ENCODE measurements at places on chromosomes 7 and 10.

DNA sequence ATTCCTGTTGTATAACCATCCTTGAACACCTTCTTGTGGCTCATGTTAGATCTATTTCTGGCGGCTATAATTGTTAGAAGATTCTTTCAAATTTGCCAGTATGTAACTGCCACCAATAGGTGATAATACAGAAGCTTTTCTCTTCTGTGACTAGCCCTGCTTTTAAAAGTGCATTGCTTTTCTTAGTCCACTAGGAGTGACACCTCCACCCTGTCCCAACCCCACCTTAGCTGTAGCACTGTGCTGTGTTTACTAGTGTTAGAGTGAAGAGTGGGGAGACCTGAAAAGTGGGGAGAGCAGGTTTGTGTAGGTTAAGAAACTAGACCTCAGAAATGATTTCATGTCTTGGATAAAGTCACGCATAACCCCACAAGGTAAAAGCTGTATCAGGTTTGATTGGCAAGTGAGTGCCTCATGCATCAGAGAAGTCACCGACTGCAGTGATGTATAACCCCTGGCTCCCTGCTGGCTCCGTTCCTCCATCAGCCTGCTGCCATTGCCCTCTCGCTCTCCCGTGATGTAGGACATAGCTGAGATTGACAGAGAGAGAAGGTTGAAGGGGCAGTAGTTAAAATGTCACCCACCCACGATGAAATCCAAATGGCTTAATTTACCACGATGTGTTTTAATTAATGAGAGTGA, 12.5 kb downstream of the NPVF start:
- DNase-seq = no peak

GRCh38 chr7:152986376-152986775, 226.8 kb downstream of the ACTR3B start:
- DNase-seq = no peak

DNA sequence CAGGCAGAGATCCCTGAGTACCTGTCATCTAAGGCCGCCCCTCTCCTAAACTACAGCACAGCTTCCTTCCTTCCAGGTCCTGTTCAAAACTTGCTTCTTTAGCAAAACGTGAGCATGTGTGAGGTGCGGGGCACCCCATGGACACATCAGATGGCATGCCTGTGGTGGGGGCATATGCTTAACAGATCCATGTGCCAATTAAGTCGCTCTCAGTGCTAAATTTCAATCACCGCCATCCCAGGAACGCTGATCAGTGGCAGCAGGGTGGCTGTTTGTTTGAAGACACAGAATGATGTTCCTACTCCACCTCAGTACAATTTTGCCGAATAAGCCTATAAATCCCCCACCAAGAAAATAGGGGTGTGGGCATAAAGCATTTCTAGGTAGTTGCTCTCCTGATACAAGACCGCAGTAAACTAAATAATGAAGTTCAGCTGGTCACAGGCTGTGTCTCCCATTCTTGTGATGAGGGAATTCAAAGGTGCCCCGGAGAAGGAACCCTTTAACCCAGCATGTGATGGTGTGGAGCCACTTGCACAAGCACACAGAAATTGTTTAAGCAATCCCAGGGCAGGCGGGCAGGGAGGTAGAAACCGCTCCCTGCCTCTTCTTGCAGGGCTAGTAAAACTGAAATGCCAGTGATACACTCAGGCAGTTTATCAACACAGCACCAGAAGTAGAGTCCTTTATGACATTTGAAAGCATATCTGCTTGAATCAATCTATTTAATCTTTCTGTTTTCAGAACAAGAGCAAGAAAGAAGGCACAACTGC, 205.7 kb downstream of the SORCS1 start:
- DNase-seq = no peak

- peak; percentile 28 for DNase-seq
Observed at GRCh38 chr10:72746426-72747363, 54.8 kb downstream of the MCU start.

- no peak for DNase-seq
Observed at GRCh38 chr10:43969506-43969905, 320.8 kb upstream of the ZNF32 start.

DNA sequence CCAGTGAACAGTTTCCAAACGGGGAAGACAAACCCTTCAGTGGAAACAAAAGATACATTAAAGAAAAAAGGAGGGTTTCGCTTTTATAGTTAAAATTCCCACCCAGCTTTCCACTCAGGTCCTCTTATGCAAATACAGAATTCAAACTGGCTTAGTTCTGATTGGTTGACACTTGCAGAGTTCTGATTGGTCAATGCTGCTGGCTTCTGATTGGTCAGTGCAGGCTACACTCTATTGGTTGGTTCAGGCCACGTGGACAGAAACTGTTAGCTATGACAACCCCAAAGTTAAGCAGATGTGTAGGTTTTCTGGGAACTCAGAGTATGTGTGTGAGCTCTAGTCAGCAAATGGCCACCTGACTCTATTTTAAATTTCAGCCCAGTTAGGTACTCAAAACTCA, 80.0 kb downstream of the FBXL13 start:
- no peak for DNase-seq

DNA sequence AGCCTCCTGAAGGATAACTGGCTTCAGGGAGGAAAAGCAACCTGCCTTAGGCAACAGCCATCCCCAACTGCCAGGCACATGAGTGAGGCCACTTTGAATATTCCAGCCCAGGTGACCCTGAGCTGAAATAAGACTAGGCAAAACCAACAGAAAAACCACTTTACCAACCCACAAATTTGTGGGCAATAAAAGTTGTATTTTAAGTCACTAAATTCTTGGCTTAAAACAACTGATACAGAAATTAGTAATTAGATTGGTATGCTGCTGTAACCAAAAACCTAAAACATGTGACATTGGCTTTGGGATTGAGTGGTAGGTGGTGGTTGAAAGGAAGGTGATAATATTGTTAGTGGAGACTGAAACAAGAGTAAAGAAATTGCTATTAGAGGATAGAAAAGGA, 39.9 kb downstream of the ABCB4 start:
- DNase-seq = no peak

DNA sequence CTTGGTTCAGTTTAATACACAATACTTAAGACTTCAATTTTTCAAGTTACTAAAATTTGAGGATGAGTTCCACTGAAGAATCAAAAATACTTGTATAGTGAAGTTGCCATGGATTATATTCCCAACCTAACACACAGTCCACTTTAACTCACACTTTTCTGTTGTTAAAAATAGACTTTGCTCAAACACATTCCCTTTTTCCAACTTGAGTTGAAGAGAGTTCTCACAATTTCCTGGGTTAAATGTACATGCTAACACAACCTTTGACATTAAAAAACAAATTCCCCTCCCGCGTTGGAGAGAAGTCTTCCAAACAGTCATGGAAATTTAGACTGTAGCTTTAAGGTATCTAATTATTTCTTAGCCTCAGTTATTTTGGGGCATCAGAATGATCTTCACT, 27.1 kb downstream of the SKIDA1 start:
- DNase-seq = no peak

DNA sequence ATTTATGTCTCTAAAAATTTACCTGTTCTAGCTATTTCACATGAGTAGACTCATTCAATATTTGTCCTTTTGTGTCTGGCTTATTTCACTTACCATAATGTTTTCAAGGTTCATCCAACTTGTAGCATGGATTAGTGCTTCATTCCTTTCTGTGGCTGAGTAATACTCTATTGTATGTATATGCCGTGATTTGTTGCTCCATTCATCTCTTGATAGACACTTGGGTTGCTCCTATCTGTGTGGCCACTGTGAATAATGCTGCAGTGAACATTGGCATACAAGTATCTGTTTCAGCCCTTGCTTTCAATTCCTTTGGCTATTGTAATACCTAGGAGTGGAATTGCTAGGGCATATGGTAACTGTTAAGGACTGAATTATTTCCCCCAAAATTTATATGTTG, 86.9 kb downstream of the VWC2 start:
- no peak for DNase-seq

GRCh38 chr7:103914147-103914899, 75.1 kb downstream of the RELN start:
- DNase-seq = no peak

DNA sequence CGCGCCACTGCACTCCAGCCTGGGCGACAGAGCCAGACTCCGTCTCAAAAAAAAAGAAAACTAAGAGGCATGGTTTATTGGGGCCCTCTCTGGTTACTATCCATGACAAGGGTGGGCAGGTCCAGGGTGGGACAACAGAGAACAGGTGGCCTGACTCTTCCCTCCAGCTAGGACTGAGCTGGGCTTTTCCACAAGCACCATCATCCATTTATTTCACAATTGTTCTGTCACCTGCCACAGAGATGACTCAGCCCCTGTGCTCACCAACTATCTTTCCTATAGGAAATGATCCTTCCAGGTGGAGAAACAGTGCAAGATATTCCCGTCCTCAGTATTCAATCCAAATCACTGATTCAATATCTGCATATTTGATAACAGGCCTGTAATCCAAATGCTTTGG, 44.9 kb upstream of the MYL10 start:
- DNase-seq = no peak

GRCh38 chr10:488081-488932, 201.2 kb downstream of the DIP2C start:
- no peak for DNase-seq

DNA sequence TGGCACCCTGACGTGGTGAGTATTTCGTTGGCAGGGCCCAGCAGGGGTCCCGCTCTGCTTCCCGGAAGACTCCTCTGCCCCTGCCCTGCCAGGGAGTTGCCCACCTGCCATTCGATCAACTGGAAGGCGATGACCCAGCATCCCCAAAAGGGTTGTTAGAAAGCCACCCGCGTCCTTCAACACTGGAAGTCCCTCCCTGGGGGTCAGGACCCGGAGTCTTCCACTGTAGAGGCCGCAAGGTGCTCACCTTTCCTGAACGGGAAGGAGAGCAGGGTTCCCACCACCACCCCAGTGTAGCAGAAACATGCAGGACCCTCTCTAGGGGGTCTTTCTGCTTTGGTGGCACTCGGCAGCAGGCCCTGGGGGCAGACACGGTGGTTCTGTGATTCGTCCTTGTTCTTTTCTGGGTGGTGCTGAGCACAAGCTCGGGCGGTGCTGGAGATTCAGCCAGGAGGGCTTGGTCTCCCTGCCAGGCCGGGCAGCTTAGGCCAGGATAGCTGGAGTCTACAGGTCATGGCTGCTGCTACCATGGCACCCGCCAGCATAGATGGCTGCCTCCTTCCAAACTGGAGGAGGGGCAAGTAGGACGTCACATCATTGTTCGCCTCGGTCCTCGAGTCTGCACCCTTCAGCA, 19.6 kb upstream of the DPYSL4 start:
- DNase-seq = no peak

DNA sequence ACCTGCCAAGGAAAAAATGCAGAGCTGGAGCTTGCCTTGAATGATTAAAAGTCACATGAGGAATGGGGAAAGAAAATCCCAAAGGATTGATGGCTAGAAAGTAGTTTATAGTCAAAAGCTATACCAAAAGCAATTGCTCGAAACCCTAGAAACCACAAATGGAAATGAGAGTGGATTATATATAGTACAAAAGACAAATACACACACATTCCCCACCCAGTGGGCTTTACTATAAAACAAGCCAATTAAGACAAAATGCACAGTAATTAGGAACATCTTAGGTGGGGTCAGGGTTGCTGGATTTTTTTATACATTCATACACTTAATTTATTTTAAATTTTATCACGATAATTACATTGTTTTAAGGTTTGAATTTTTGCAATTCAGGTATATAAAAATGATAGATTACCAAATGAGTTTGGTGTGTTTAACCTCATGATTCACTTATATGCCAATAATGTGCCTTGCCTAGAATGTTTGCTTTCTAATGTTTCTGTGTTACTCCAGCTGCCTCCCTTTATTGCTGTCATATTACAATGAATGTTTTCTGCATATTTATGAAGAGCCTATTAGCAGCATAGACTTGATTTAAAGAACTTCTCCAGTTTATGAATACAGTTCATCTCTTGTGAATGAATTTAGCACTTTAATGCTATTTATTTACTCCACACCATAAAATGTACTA, 421.3 kb downstream of the EXOC4 start:
- DNase-seq = no peak

- DNase-seq = no peak
Observed at GRCh38 chr7:27147199-27148030, at the start of gene HOXA6. TSS of gene HOXA6 (minus strand) at chr7:27147774. CDS start at chr7:27147749, 25 bp downstream.

DNA sequence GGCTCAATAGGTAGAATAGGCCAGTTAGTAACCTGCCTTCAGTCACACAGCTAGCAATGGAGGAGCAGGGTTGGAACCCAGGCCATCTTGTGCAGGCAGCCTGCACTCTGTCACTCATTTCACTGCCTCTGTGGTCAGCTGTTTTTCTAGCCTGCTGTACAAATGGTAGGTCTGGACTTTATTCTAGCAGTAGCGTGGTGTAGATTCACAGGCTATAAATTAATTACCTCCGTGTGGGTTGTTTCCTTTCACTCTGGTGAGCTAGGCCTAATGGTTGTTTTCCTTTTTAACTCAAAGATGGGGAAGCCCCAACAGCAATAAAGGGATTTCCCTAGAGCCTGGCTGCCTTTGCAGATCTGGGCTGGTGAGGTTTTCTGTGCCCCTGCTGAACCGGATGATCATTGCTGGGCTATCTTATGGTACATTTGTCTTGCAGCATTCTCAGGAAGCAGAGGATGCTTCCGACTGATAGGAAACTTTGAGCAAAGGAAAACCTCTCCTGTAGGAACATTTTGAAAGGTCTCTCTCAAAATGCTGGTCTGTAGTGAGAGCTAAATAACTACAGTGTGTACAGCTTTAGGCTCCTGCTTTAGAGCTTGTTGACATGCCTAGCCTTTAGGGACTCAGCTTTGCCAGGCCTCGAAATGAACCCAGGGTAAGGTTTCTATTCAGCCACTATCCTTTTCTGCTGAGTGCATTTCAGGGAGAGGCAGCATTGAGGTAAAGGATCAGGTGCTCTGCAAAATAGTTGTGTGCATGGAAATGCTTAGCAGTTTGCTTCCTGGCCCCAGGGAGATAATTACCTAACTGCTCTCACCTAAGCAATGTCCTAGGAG, 157.4 kb downstream of the ST7 start:
- peak; percentile 22 for DNase-seq

DNA sequence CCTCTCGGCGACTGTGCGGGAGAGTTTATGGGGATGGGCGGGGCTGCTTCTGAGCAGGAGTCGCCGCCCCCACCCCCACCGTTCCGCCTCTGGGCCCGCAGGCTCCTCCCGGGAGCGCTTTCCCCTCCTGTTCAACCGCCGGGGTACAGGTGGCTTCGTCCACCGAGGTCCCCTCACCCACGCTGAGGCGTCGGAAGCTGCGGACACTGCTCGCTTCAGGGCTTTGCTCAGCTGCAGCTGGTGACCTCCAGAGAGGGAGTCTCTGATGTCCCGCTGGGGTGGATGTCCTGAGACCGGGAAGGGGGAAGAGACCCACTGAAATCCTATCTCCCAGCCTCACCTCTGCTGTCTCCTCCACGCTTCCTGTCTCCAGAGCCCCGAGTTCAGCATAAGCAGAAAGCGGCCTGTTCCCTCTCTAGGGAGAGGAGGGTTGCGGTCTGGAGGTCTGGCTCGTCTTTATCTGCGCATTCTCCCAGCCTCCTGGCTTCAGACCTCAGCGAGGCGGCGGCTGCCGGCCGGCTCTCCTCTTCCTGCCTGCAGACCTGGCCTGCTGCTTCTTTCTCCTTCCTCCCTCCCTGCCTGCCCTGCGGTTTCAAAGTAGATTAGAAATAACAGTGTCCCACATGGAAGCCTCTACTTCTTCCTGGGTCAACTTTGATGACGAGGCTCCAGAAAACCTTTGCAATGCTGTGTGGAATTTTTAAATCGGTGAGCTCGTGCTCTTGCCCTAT, 1.8 kb downstream of the CYP2E1 start:
- DNase-seq = peak; percentile 99

- DNase-seq = no peak
Observed at GRCh38 chr10:16626697-16627096, 105.0 kb upstream of the C1QL3 start.
